HAP-1 (cell line): ENCODE measurements at places on chromosomes 11 and 22.

DNA sequence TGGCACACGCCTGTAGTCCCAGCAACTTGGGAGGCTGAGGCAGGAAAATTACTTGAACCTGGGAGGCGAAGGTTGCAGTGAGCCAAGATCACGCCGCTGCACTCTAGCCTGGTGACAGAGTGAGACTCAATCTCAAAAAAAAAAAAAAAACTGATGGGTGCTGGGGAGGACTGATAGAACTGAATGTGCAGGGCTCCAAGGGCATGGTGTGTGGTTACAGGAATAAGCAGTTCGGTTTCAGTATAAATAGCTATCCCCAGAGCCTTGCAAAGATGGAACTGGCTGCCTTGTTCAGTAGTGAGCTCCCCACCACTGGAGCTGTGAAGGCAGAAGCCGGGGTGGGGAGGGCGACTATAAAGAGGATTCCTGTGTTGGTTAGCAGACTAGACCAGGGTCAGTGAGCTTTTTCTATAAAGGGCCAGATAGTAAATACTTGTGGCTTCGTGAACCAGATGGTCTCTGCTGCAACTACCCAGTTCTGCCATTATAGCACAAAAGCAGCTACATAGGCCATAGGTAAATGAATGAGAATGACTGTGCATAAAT, 5.9 kb downstream of the TOM1 start:
- DNase-seq: no peak

- DNase-seq: no peak
These were observed 59.9 kb upstream of the B3GNT6 start for GRCh38 chr11:76974179-76974891.

- DNase-seq: no peak
These were observed 73.4 kb downstream of the TNRC6B start for GRCh38 chr22:40251106-40251505.

DNA sequence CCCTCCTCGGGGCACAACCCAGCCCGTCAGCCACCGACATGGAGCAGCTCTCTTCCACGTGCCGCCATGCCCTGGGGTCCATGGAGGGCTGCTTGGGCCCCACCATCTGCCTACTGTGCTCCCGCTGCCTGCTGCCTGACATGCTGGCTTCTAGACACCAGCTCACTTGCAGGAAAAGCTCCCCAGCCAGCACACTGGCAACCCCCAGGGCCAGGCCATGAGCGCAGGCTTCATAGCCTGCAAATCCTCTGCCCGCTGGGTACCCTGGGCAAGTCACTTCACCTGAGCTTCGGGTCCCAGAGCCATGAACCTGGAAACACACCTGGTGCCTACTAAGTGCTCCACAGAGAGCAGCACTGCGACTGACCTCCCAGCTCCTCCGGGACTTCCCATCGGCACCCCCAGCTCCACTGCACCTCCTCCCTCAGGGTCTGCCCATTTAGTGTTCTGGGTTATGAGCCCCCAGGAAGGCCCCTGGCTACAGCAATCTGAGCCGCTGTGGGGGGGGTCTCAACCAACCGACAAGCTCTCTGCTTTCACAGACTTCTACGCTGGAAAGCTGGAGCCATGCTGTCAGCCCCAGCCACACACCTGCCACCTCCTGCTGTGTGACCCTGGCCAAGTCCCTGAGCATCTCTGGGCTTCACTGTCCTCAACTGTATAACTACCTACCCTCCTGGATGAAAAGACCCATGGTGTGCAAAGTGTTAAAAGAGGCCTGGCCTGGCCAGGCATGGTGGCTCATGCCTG, 139.2 kb downstream of the CRYBB2 start:
- DNase-seq: no peak

DNA sequence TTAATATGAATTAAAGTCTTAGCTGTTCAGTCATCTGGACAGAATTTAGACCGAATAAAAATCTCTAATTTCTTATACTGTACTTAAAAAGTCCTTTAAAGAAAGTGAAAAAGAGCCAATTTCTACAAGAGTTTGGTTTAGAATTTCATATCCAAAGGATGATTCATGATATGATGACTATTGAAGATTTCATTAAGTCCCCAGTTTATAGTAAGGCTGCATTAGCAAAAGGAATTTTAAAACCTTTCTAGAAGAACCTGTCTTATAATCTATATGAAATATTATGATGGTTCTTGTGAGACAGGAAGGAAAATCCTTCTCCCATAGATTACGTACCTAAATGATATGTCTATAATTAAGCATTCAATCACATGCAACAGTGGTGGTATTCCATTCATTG, 34.8 kb downstream of the TSG101 start:
- no peak for DNase-seq

DNA sequence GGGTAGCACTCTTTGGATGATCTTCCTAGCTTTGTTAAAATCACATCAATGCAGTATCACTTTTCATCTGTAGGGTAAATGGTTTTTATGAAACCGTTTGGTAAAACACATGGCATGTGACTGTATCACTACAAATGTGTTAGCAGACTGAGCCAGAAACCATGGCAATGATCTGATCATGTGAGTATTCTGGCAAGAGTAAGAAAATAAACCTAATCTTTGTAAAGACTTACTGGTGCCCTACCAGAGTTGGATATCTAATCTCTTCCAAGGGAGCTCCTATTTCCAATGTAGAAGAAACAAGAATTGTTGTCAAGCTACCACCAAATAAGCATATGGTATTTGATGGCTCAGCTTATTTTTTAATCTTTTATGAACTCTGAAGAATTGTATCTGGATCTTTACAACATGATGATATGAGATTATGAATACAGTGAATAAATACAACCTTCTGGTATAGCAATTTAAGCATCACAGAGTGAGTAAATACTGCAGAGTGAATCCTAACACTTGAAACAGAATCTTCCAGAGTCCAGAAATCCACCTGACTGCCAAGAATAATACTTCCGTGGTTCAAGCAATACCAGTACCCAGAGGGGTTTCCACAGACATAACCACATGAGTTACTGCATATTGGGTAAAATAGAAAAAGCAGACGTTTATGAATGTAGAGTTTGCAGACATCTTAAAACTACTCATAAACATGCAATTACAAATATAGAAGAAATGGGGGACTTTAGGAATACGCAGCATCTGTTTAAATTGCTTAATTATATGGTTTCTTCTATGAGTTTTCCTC, 238.8 kb downstream of the TTC28 start:
- no peak for DNase-seq

DNA sequence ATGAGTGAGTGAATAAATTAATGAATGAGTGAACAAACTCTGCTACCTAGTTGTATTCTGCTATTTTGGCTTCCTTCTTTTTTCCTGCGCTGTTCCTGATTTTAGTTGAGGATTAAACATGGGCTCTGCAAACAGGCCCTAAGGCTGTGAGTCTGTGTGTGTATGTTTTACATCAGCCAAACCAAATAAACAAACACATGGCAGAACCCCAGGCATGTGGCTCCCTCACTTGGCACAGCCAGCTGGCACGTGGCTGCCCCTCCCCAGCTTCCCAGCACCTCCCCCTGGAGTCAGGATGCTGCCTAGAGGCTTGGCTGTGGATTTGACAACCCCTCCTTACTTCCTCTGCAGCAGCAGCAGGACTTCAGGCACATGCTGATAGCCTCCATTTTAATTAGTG, 593.2 kb downstream of the INSC start:
- no peak for DNase-seq

DNA sequence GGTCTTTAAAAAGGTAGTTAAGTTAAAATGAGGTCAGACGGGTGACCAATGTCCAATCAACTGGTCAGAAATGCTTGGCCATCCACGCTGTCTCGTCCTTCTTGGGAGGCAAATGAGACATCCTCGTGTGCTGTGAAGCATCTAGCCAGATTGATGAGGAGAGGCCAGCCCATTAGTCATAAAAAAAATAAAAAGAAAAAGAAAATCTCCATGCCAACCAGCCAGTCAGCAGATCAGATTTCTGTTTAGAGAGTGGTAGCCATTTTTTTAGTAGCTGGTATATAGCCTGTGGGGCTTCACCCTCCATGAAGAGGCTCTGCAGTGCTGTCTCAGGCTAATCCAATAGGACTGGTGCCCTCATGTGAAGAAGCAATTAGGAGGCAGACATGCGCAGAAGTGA, 343.1 kb upstream of the SYN3 start:
- no peak for DNase-seq

- DNase-seq: no peak
These were observed 13.6 kb upstream of the FGF3 start for GRCh38 chr11:69832561-69833413.

GRCh38 chr11:94402355-94402754, 1.1 kb upstream of the GPR83 start:
- DNase-seq: no peak

- DNase-seq: peak; percentile 39
These were observed 28.3 kb downstream of the SLC1A2 start for GRCh38 chr11:35390737-35391682.

DNA sequence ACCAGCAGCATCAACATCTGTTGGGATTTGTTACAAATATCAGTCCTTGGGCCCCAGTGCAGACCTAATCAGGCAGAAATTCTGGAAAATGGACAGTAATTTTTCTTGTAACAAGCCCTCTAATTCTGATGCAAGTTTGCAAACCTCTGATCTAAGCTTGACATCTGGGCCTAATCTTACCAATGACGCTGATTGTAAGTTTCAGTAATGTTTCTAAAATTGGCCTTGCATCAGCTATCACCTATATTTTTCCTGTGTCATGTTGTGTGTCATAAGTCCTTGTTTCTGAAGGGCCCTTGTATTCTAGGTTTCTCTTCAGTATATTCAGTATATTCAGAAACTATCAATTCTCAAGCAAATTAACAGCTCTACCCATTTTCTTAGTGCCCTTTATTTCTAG, 36.4 kb downstream of the ZNF215 start:
- no peak for DNase-seq

- no peak for DNase-seq
These were observed 36.2 kb downstream of the UVRAG start for GRCh38 chr11:75851203-75851602.

- DNase-seq: peak; percentile 50
These were observed 2.9 kb downstream of the KLHL35 start for GRCh38 chr11:75429902-75430713.

DNA sequence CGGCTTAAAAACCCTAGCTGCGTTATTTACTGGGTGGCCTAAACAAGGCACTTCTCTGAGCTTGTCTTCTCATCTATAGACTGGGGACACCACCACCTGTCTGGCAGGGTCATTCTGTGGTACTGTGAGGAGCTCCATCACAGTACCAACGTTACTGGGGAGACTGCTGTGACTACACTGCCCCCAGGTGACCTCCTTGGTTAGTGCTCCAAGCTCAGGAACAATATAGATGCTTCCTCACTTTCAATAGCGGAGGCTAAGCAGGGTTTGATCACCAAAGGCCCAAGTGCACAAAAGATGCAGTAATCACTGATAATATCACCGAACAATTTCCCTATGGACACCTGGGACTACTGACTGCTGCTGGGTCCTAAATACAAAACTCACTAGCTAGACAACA, 18.8 kb downstream of the PRPF19 start:
- peak; percentile 42 for DNase-seq

DNA sequence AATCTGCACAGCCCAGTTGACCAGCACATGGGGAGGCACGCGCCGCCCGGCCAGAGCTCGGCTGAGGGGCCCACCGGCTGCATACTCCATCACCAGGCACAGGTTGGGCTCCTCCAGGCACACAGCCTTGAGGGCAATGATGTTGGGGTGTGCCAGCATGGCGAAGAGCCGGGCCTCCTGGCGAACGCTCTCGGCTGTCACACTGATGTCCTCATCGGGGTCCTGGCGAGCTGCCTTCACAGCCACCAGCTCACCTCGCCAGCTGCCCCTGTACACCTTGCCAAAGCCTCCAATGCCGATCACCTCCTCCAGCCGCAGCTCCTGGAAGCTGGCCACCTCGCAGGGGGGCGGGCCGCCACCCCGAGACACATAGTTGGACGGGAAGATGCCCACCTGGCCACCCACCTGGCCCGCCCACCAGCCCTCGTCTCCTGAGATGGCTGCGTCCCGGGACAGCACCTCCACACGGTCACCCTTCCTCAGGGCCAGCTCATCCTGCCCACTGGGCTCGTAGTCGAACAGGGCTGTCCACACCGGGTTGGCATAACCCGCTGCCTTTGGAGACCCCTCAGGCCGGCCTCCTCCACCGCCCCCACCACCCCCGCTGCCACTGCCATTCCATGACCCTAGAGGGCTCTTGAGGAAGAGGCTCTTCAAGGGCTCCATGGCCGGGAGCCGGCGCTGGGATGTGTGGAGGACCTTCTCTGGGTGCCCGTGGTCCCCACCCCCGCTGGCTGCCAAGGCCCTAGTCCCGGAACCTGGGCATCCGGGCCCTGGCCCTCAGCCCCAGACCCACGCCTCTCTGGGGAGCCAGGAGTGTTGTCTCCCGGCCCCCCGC, 711 bp downstream of the MAP3K11 start:
- peak; percentile 36 for DNase-seq

GRCh38 chr11:71311176-71311925, 59.0 kb upstream of the SHANK2 start:
- no peak for DNase-seq

- DNase-seq: no peak
These were observed 62.8 kb upstream of the CCND1 start for GRCh38 chr11:69578167-69578566.

GRCh38 chr11:78815831-78816230, 241.2 kb upstream of the NARS2 start:
- DNase-seq: no peak
